ENCODE measurements at places on chromosomes 12 and 14. TPM values are rescaled to one million over a fixed set of nuclear protein-coding genes. Genes with fewer than 3 reads are reported as not detected.

KNTC1 gene
- 28.4 TPM for total RNA-seq

TGM1 gene
- total RNA-seq, result 0.68 TPM

AICDA gene
- 0.05 TPM for total RNA-seq

CMA1 gene
- total RNA-seq, result not detected

BDKRB2 gene
- 5.9 TPM for total RNA-seq

DLK1 gene
- total RNA-seq, result 0.36 TPM

KITLG gene
- 12.3 TPM for total RNA-seq

TAS2R20 gene
- not detected for total RNA-seq

SLC10A1 gene
- total RNA-seq, result not detected

FANCM gene
- total RNA-seq, result 5.4 TPM

WNT1 gene
- total RNA-seq, result not detected

C12orf75 gene
- 136 TPM for total RNA-seq

TBX5 gene
- not detected for total RNA-seq

AQP2 gene
- total RNA-seq, result not detected

PRKAG1 gene
- 42.8 TPM for total RNA-seq

TEX52 gene
- total RNA-seq, result not detected

PPM1A gene
- 45.2 TPM for total RNA-seq

JAG2 gene
- total RNA-seq, result 24.2 TPM

CD163 gene
- not detected for total RNA-seq

NGB gene
- total RNA-seq, result not detected

RNF212B gene
- total RNA-seq, result not detected

SLC6A12 gene
- total RNA-seq, result 1.0 TPM

LPCAT3 gene
- 26.9 TPM for total RNA-seq

LRRC43 gene
- not detected for total RNA-seq

OASL gene
- total RNA-seq, result 3.5 TPM

MYF5 gene
- total RNA-seq, result not detected

PHETA1 gene
- total RNA-seq, result 7.4 TPM

NOC4L gene
- total RNA-seq, result 51.7 TPM

STAC3 gene
- 0.16 TPM for total RNA-seq

KRT75 gene
- 0.26 TPM for total RNA-seq

FOS gene
- total RNA-seq, result 6.3 TPM

SMCO2 gene
- total RNA-seq, result 0.36 TPM

CDH24 gene
- total RNA-seq, result 3.4 TPM

ADAMTS20 gene
- total RNA-seq, result not detected

ACSM4 gene
- not detected for total RNA-seq

AJUBA gene
- 40.3 TPM for total RNA-seq

KRT71 gene
- not detected for total RNA-seq

DIO2 gene
- 15.2 TPM for total RNA-seq

HRK gene
- 0.75 TPM for total RNA-seq

NRXN3 gene
- 0.97 TPM for total RNA-seq

LTBP2 gene
- 14.8 TPM for total RNA-seq

ACOT6 gene
- not detected for total RNA-seq

FITM1 gene
- not detected for total RNA-seq

FBLN5 gene
- 2.5 TPM for total RNA-seq

B4GALNT1 gene
- total RNA-seq, result 52.4 TPM

TAS2R8 gene
- total RNA-seq, result not detected

ARHGDIB gene
- 0.92 TPM for total RNA-seq

NRDE2 gene
- total RNA-seq, result 10.2 TPM

NANOG gene
- not detected for total RNA-seq

SPRING1 gene
- total RNA-seq, result 23.3 TPM

ANG gene
- 9.8 TPM for total RNA-seq

RBP5 gene
- not detected for total RNA-seq

ASIC1 gene
- total RNA-seq, result 5.6 TPM

FGFR1OP2 gene
- 25.3 TPM for total RNA-seq

ALG10 gene
- 5.7 TPM for total RNA-seq

BLTP3B gene
- 14.8 TPM for total RNA-seq

SETD1B gene
- 13.3 TPM for total RNA-seq
